Inflammatory macrophage (primary cell): ENCODE measurements at places on chromosomes 6 and 20.

DNA sequence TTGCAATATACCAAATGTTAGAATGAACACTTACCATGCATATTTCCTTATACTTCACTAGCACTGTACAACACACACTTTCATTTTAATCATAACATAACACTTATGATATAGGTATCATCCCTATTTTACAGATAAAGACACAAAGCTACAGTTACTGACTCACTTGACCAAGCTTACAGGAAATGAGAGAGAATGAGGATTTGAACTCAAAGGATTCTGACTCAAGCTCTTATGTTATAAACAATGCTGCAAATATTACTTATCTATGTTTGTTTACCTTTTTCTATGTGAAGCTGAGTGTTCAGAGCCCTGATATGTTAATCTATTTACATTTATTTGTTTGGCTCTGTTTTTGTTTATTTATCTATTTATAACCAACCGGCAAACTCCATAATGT is 245.4 kb downstream of the PTPRK start:
- DNase-seq = no peak

DNA sequence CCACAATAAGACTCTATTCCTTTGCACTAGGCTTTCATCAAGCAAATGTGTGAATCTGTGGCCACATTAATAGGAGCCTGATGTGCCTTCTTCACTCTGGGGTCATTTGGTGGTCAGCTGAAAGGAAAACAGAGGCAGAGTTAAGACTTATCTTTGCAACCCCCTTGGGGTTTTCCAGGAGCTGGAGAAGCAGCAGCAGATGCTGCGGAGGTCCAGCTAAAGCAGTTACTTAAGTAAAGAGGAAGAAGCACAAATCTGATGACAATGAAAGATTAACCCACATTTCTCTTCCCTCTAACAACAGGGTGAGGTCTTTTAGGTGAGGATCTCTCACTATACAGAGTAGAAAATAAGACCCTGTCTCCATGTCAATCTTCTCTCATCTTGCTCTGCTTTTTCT is 45.4 kb upstream of the QKI start:
- no peak for DNase-seq

DNA sequence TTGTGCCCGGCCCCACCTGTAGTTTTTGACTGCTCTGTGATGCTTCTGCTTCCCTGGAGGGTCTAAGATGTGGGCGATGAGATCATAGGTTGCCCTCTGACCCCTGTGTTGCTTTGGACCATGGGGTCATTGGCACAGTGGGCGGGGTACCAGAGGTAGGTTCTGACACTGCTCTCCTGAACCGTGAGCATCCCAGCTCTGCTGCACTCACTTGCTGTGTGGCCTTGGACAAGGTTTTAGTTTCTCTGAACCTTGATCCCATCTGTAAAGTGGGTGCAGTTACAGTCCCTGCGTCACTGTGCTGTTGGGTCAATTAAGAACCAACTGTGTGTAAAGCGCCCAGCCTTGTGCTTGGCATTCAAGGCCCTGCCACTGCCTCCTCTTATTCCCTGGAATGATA is 30.9 kb downstream of the SRC start:
- DNase-seq = no peak

DNA sequence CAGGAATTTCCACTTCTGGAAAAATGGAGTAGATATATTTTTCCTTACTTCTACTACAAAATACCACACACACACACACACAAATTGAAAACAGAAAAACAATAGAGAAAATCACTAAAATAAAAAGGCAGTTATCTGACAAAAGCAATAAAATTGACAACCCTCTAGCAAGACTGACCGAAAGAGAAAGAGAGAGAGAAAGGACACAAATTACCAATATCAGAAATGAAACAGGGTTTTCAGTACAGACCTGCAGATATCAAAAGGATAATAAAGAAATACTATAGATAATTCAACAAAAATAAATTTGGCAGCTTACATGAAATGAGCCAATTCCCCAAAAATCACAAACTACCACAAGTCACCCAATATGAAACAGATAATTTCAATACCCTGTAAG is 104.7 kb downstream of the OPRM1 start:
- no peak for DNase-seq

- no peak for DNase-seq
Observed at GRCh38 chr6:84027340-84028181, 6.0 kb upstream of the MRAP2 start.

DNA sequence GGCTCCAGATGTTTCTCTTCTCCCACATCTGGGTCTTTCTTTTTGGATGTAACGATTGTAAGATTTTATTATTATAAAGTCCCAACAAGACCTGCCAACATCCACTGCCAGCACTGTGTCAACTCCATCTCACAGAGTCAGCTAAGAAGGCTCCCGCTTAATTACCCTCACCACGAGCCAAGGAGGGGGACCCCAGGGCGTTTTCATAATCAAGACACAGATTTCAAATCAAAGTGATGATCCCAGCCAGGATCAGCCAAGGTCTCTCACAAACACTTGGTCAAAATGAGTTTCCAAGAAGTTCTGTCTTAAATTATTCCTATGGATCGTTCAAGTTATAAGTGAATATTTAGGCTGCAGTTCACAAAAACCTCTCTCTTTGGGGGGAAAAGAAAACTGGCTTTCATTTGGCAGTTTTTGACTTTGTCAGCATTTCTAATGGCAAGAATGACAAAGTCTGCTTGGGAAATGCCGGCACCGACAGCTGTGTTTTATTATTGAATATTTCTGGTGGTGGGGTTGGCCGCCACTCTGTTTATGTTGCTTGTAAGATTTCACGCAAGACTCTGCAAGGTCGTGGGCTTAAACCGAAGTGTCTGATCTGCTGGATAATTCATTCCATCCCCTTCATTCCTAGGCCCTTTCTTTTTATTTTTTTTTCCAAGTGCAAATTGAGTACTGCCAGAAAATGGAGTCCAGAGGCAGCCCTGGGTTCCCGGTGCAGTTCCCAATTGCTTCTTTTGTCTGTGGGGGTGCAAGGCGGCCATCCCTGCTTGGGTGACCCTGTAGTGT is 170.2 kb upstream of the PMEPA1 start:
- DNase-seq = no peak

DNA sequence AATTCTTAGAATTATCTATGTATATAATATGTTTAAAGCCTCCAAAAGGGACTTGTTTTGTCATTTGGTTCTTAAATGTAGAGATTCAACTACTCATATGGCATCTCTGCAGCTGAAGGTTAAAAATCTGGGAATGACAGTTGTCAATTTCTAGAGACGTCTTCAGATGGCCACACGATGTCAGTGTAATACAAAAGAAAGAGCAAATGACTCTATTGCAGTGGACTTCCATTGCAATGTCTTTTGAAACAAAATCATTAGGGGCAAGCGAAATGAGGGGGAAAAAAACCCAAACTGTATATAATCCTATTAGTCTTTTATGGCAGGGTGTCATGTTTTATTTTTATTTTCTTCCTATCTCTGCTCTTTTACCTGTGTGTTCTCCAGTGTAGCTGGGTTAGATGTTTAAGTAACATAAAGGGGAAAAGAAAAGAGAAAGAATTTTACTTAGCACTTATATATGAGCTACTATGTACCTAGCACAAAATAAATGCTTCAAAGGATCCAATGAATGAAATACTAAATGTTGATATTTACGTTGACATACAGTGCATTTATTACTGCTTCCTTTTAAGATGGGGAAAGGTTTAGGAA is 26.2 kb downstream of the CCN2 start:
- DNase-seq = no peak

- DNase-seq = peak; percentile 31
Observed at GRCh38 chr20:57389695-57390603, 1.2 kb upstream of the RBM38 start.

DNA sequence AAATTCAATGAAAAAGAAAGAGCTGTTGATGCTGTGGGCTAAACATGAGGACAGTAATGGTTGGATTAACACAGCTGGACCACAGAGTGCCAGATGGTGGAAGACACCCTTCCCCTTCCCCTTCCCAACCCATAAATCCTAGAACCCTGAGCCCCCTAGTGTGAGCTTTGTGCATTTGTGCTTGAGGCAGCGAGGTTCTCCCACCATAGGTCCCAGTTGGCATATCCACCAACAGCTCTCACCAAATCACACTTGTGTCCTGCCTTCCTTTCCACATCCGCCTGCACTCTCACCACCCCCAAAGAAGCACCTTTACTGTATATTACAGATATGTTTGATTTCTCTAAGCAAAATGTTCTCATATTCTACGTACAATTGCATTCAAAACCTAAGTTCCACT is 32.8 kb upstream of the HBS1L start:
- no peak for DNase-seq

DNA sequence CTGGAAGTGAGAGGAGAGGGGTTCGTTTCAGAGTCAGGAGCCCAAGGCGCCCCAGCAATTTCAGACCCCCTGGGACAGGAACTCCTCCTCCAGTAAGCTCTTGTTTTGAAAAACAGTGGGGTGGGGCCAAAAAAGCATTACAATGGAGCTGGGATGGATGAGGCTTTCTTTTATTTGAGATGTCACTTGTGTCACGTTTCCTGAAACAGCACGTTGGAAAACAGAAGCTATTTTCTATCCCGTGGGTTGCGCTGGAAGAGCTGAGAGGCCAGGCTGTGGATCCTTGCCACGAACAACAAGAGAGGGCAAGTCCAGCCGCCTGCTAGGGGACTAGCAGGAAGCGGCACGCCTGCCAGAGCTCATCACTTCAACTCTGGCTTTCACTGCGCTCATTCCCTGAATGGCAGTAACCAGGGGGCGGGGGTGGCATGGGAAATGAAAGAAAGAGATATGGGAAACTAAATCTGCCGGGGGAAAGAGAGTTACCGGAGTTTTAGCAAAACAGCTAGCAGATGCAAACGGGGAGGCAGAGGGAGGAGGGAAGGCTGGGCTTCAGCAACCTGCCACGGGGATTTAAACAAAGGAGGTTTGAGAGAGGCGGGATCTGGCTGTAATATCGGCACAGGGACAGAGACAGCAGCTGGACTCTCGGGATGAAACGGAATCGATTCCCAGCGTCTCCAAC is 34.6 kb downstream of the GCNT2 start:
- DNase-seq = no peak

DNA sequence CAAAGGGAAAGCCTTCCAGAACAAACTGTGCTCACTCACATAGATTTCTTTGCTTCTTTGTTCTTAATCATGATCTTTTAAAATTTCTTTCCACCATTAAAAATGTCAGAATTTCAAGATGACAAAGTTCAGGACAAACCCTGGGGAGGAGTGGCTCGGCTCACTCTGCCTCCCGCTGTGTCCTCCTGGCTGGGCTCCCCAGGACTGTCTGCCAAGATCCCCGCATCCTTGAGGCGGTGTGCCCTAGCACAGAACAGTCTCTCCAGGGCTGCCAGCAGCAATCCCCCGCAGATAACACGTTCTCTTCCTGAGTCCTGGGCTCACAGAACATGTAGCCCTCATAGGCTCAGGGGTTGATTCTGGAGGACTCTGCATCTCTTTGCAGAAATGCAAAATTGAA is 98.4 kb upstream of the KCNG1 start:
- no peak for DNase-seq

DNA sequence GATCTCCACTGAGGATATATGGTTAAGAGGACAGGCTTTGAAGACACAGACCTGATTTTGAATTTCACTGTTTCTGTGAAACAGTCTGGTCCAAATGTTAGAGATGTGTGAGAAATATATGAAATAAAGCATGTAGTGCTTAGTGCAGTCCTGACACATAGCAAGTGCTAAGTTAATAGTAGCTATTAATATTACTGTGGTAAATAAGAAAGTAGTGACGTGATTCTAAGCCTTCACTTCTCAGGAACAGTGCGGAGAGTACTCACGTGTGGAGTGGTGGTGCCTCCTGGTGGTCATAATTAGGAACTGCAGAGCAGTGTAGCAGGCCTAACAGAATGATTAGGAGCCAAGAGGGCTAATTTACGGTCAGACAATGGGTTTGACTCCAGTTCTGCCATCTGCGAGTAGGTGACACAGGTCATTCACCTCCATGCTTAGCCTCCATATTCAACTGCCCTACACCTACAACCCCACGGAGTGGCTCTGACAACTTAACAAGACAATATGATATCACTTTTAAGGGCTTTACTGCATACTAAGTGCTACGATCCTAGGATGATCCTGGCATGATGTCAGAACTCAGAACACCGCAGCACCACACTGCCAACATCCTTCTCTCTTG is 106.2 kb downstream of the JPH2 start:
- DNase-seq = peak; percentile 86

DNA sequence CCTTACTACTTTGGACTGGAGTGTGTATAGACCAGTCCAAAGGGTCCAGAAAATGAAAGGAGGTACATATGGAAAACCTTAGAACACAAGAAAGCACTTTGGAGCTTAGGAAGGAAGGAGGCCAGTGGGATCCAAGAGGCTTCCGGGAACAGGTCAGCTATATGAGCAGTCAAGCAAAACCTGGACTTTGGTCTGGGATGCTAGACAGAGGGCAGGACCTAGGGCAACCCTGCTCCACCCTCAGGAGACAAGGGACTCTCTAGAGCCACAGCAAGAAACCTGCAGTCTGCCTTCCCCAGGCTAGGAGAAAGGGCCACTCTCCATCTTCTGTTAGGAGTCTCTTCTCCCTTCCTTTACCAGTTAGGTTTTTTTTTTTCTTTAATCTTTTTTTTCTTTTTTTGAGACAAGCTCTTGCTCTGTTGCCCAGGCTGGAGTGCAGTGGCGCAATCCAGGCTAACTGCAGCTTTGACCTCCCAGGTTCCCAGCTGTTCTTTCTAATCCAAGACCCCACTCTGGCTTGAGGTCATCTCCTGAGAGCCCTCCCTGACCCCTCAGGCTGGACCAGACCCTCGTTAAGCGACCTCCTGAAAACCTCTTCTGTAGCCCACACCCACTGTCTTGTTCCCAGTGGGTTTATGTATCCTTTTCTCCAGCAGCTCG is 4.6 kb downstream of the KCNK5 start:
- DNase-seq = no peak

DNA sequence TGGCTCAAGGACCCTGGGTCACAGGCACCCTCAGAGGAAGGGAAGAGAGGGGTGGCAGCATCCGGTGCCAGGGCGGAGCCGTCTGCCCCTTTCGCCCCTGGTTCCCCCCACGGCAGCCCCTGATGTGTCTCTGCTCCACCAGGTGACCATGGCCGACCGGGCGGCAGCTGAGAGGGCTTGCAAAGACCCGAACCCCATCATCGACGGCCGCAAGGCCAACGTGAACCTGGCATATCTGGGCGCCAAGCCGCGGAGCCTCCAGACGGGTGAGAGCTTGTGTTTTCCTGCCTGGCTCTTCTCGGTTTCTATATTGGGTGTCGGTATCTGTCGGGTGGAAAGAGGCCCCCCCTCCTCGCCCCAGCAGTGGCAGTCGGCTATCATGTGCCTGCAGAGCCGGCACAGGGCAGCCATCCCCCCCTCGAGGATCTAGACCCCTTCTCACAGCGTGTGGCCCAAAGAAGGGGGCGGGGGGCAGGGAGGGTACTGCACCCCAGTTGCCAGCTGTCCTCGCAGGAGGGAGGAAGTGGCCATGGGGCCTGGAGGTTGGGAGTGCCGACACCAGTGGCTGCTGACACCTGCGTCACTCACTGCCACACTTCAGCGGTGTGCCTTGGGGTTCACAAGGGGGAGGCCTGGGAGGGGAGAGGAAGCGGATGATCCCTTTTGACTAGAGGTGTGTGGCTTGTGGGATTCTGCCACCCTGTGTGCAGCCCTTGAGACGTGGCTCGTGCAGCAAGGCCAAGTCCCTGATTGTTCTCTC is 1.5 kb downstream of the RBM38 start:
- DNase-seq = no peak
